ENCODE measurements at places on chromosomes 12 and 14. TPM values are rescaled to one million over a fixed set of nuclear protein-coding genes. Genes with fewer than 3 reads are reported as not detected.

- DNase-seq, result no peak
Observed at GRCh38 chr12:13436696-13437391, 240.3 kb downstream of the EMP1 start.

DNA sequence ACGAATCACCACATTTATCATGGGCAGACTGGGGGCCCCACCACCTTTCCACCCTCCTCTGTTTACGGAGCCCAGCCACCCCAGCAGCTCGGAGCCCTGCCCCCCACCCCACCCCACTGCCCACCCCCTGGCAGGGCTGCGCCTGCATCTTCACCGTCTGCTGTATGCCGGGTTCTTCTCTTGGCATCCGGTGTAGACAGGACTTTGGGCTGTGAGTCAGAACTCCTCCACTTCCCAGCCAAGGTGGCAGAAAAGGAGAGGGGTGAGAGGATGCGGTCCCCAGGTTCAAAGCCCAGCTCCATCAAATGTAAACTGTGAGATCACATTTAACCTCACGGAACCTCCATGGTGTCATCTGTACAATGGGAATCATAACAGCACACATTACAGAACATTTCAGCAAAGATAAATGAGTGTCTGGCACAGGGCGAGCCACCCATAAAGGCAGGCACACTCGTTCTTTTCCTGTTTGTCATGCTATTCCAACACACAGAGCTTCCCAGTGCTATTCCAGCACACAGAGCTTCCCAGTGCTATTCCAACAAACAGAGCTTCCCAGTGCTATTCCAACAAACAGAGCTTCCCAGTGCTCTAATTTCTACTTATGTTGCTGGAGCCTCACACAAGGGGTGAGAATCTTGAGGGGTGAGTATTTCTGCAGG is 292.7 kb upstream of the RTL1 start:
- no peak for DNase-seq

GRCh38 chr12:64450057-64450640 is 1.8 kb upstream of the TBK1 start:
- no peak for DNase-seq

DNA sequence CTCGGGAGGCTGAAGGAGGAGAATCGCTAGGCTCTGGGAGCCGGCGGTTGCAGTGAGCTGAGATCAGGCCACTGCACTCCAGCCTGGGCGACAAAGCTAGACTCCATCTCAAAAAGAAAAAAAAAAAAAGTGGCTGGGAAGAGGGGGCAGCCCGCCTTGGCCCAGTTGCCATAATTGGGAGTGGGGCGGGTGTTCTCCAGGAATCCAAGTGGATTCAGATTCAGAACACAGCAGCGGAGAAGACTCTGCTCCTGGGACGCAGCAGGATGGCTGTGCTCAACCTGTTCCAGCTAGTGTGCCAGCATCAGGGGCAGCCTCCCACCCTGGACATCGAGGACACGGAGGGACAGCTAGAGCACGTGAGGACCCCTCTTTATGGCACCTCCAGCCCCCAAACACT is 5.5 kb downstream of the CFAP73 start:
- DNase-seq, result no peak

- DNase-seq, result no peak
Observed at GRCh38 chr12:46959502-46959901, 119.9 kb upstream of the PCED1B start.

DNA sequence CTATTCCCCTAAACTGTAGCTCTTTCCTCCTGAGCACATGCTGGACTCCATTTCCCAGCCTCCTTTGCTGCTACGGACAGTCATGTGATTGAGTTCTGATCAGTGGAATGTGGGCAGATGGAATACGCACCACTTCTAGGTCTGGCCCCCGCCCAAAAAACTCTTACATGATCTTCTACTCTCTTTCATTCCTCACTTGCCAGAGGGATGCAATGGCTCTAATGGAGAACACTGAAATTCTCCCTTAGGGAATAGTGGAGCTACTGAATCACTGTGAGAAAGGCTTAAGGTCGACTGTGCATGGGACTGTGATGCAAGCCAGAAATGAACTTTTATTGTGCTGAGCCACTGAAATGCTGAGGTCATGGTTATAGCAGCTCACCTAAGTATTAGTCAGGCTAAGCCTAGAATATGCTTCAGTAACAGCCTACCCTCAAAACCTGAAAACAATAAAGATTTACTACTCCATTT is 13.0 kb upstream of the TMED2 start:
- no peak for DNase-seq

- DNase-seq, result no peak
Observed at GRCh38 chr14:30581283-30581625, 22.3 kb downstream of the G2E3 start.

DNA sequence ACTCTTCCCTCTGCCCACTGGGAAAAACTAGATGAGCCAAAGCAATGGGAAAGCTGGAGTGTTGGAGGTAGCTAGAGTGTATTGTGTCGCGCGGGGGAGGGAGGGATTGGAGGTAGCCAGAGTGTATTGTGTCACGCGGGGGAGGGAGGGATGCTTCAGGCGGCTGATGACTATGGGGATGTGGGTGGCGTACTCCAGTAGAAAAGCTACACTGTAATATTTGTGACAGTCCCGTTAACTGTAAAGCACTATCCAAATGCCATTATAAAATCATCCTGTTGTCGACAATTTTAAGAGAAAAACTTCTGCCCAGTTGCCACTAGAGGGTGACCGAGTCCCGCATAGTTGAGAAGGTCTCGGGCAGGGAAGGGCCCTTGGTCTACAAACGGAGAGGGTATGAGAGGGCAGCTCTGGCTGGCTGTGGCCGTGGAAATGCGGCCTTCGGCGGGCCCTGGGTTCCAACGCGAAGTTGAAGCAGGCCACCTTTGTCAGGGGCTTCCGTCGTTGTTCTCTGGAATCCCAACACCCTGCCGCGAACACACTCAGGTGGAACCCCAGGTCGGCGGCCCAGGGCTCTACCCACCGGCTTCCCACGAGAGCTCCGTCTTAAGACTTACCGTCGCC is 15.1 kb upstream of the PLEK2 start:
- DNase-seq, result peak; percentile 85

DNA sequence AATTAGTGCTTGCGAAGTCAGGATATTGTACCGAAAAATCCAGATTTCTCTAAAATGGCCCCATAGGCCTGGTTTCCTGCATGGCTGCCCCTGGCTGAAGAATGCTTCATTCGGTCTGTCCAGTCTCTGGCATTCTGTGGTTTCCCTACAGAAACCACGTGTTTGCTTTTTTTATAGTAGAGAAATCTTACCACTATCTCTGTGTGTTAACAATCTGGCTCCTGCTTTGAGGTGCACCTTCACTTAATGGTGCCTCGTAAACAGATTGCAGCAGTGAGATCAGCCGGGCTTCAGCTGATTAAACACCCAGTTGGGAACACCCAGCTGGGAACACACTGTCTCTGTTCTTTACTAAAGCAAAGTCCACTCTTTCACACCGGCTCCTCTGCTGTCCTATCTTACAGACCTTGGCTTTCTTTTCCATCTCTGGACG is 6.7 kb upstream of the DNAAF2 start:
- DNase-seq, result no peak

DNA sequence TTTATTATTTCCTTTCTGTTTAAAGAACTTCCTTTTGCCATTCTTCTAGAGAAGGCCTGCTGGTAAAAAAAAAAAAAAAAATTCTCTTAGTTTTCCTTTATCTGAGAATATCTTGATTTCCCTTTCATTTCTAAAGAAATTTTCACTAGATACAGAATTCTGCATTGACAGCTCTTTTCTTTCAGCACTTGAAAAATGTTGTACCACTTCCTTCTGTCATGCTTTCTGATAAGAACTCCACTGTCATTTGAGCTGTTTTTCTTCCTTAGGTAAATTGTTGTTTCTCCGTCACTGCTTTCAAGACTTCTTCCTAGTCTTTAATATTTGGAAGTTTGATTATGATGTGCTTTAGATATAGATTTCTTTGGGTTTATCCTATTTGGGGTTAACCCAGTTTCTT is 113.6 kb upstream of the BTG1 start:
- DNase-seq, result no peak

GDF3 gene
- not detected for total RNA-seq

KRT85 gene
- total RNA-seq, result not detected

ZFHX2 gene
- 1.0 TPM for total RNA-seq
